H7 (cell line): ENCODE measurements at places on chromosomes 5 and 9.

DNA sequence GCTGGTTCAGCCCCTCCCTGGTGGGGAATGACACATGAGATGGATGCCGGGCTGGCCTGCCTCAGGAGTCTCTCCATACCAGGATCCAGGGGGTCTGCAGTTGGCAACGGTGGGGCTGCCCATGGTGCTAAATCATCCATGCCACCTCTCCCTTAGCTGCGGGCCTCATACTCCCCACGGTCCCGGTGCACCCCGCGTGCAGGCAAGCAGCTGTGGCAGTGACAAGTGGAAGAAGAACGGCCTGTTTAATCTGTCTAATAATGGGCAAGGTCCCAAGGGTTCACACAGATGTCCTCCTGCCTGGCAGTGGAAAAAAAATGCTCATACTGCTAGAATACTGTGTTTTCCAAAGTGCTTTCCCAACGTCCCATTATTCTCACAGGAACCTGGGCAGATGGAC lies 196.9 kb upstream of the PANK3 start:
- DNase-seq: no peak

- DNase-seq: no peak
Observed at GRCh38 chr5:74040811-74041491, 415.0 kb downstream of the ARHGEF28 start.

- DNase-seq: no peak
Observed at GRCh38 chr5:107680099-107680498, 9.4 kb upstream of the EFNA5 start.

DNA sequence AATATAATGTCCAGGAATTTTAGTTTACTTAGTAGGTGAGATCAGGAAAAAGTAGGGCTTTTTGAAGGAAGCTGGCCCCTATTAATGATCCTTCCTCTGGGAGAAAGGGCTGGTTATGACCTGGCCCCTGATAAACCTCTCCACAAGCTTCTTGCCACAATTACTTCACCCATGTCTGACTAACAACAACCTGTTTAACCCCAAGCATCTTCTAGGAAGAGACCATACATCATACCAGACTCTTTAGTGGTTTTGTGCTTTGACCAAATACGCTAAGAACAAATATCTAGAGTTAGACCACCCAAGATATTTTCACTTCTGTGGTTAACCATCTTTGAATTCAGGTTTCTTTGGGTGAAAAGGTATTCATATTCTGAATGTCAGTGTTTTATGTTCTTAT lies 174.0 kb upstream of the SLC27A6 start:
- no peak for DNase-seq

- DNase-seq: peak; percentile 67
Observed at GRCh38 chr9:100700689-100701318, 122.9 kb downstream of the CAVIN4 start.

GRCh38 chr9:92325991-92326500 lies 293 bp downstream of the CENPP start:
- DNase-seq: no peak

DNA sequence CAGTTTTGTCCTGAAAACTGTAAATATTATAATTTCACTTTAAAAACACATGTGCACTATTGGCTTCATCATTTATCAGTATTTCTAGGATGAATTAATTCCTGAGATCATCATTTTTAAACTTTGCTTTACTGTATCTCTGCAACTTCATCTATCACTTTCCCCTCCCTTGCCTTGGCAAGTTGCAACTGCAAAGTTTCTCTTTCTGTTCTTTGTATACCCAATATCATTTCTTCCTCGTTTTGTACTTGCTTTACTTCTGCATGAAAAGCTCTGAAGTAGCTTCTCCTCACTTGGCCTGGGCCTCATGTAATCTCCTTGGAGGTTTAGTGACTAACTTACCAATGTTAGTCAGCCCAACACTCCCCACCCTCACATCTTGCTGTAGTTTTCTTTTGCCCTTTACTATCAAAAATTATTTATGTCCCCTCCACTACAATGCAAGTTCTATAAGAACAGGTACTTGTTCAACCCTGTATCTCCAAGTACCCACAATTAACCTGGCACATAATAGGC lies 12.8 kb downstream of the C5orf63 start:
- no peak for DNase-seq

DNA sequence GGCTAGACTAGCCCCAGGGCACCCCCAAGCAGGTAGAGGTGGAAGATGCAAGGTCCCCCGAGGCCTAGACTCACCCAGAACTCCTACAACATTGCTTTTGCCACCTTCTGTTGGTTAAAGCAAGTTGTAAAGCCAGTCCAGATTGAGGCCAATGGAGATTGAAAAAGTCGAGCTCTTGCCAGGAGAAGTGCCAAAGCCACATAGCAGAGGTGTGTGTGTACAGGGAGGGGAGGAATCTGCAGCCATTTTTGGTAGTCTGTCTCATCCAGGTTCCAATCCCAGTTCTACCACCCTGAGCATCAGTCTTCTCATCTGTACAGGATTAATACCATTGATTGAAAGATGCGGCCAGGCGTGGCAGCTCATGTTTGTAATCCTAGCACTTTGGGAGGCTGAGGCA lies 12.3 kb upstream of the URM1 start:
- no peak for DNase-seq

GRCh38 chr5:90421136-90421535 lies 11.6 kb upstream of the CETN3 start:
- no peak for DNase-seq

DNA sequence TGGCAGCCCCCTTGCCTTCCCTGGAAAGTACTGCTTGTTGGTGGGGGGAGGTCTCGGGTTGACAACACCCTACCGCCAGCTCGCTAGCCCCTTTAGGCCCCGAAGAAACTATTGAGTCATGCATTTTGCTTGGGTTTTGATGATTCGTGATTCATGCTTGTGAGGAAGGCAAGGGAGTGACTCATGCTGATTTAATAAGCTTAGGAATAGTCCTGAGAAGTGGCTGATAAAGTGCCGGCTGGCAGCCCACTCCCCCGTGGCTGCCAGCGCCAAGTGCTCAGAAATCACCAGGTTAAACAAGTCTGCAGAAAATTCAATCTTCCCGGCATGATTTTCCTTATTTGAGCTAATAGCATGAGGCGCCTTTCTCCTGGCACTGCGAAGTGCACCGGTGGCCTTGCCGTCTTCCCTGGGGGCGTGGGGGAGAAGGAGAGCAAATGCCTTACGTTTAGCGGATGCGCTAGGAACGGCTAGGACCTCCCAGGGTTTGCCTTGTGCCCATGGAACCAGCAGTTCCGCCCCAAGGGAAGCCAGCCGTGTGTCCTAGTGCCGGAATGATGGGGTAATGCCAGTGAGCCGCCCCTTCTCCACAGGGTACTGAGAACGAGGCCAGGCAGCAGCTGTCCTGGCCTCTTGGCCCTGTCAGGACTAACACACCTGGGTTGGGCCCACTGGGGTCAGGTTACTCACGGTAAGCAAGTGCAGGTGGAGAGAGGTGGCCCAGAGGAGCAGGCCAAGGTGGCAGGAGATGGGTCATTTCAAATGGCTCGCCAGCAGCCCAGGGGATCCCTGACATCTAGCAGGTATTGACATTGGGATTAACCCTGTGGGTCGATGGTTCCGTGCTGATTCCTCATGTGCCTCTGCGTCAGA lies 151.9 kb downstream of the MACROH2A1 start:
- no peak for DNase-seq

- no peak for DNase-seq
Observed at GRCh38 chr5:68554571-68555279, 339.2 kb downstream of the PIK3R1 start.

DNA sequence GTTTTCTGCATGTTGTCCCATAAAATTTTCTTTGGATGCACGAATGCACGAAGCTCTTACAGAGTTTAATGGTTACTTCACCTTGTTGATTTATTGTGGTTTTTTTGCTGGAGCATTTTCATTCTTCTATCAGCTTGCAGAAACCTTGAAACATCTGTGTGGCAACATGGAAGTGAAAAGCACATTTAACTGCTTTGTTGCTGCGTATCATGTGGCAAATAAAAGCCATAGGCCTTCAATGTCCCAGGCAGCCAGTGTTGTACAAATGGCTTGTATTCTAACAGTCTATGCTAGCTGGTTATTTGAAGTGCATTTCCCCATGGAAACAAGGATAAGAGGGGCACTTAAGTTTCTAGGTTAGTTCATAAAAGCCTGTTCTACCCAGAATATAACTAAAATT lies 42.5 kb upstream of the RASGRF2 start:
- DNase-seq: no peak

- no peak for DNase-seq
Observed at GRCh38 chr5:136038635-136039034, 9.8 kb downstream of the TGFBI start.

- no peak for DNase-seq
Observed at GRCh38 chr9:92278110-92278509, 15.4 kb downstream of the IARS1 start.

GRCh38 chr9:21097817-21098216 lies 20.1 kb upstream of the IFNB1 start:
- no peak for DNase-seq

GRCh38 chr5:151096001-151096373 lies 15.2 kb upstream of the TNIP1 start:
- DNase-seq: no peak

DNA sequence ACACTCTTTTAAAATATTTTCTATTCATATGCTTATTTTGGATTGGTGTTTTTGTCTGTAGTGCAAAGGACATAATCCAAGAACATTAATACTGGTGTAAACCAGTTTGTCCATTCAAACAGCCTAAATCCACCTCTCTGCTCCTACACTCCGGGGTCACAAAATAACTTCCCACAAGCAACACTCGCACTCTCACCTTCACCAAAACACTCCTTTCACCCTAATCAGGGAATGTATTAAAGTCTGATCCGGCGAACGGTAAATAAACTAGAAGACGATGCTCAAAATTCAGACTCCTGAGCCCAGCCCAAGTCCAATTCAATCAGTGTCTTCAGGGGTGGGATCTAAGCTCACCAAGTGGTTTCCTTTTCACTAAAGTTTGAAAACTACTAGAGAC lies 649 bp downstream of the AP3B1 start:
- DNase-seq: no peak
